Astrocyte of the spinal cord (primary cell): ENCODE measurements at places on chromosomes 3 and 15.

DNA sequence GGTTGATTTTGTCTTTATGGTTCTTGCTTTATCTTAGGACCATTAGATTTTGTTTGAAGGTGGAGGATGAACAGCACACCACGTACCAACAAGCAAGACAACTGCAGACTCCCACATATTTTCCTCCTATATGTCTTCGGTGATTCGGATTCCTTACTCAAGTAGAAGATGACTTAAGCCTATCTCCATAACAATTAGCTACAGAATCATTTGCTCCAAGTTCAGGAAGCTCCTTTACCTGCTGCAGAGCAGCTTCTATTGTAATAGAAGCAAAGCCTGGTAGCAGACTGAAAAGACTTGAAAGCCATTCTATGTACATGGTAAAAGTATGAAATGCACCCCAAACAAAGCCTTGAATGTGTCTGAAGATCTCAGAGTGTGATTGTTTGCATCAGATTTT is 229.0 kb downstream of the SOX2 start:
- no peak for DNase-seq

DNA sequence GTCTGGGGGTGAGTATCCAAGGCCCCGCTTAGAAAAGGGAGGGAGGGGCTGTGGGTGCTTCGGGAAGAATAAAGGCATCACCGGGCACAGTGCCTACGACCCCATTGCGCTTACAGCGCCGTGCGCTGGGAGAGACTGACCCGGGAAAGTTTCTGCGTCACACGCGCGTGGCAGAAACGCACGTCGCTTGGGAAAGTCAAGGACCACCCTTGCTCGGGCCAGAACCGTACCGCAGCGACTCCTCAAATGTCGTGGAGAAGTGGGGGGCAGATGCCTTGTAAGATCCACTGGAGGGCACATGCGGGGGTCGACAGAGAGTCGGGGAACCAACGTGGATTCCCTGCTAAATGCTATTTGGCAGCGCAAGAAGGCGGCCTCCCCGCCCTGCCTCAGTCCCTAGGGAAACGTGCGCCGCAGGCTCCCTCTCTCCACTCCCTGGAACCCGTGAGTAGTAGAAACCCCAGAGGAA is 2.4 kb downstream of the ADAMTS9 start:
- DNase-seq: peak; percentile 60

GRCh38 chr3:187328691-187329090 is 37.2 kb upstream of the MASP1 start:
- DNase-seq: no peak

- no peak for DNase-seq
Observed at GRCh38 chr3:13093687-13094086, 20.5 kb upstream of the IQSEC1 start.

DNA sequence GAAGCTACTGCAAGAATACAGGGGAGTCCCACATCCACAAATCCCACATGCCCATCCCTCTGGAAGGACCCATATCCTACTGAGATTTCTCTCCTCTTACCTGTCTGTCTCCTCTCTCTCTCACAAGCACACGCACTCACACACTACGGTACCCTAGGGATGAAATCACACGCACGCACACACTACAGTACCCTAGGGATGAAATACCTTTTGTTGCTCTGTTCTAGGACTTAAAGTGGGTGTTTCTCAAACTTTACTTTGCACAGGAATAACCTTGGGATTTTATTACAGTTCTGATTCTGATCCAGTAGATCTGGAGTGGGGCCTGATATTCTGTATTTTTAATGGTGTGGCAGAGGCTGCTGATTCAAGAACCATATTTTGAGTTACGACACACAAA is 622.2 kb upstream of the ZNF385D start:
- DNase-seq: no peak

- no peak for DNase-seq
Observed at GRCh38 chr3:4703054-4703480, 209.9 kb downstream of the ITPR1 start.

- DNase-seq: no peak
Observed at GRCh38 chr3:183239046-183239445, 14.0 kb upstream of the B3GNT5 start.

DNA sequence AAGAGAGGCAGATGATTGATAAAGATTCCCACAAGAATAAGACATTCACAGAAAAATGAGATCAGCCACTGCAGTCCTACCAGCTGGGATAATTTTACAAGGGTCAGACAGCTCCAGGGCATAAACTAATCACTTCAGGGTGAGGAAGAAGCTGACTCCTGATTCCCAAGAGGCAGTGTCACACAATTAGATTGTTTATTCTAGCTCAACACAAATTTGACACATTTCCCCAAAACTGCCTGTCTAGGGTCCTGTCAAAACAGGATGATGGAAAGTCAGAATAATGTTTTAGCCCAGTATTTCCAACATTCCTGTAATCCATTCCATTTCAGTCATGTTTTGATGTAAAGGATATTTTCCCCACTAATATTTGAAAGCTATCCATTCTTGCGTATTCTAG is 110.8 kb downstream of the TNIK start:
- no peak for DNase-seq
